ENCODE measurements at places on chromosomes 1 and 21.

DNA sequence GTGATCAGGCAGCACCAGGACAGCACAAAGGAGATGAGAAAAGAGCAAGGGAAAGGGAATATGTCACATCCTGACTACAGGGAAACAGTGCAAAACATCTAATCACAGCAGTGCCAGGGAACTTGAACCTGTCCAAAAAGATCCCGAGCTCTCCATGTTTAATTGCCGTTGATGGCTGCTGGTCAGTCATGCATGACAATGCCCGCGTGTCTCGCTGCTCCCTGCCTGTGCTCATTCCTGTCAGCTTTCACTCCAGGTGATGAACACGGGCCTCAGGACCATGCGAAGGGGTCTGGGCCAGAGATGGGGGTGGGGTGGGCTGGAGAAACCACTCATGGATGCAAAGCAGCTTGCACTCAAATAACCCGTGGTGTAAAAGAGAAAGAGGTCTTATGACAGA, 287.0 kb downstream of the GPATCH2 start:
- no peak for DNase-seq

- no peak for DNase-seq
Measured at GRCh38 chr21:21034036-21034435, 35.8 kb downstream of the NCAM2 start.

DNA sequence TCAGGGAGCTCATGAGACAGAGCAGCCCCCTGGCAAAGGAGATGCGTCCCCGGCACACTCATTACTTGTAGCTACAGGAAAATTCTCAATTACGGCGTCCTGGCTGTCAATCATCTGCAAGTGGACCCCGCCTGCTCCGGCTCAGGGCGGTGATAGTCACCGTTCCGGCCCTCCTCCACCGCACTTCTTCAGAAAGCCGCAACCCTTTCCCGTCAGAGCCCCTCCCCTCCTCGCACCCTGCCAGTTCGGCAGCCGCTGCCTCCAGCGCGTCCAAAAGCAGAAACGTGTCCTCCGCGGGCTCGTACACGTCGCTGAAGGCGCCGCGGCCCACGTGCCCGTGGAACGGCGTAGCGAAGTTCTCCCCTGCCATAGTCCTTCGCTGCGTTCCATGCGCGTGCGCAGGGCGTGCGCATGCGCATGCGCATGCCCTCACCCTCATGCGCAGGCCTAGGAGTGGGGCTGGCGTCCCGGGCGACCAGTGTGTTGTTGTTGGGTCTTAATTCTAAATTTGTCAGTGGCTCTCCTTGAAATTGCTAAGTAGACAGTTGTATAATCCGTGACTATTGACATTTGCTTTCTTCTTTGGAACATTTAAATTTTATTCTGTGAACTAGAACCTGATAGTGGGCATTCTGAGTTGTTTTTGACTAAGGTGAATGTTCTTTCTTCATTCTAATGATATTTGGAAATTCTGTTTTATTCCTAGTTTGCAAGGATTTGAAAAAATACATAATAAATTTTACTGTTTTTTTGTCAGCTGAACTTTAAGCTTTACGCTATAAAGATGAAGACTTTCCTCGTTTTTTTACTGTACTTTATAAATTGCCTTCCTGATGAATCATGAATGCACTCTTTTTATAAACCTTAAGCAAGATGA, 107.5 kb downstream of the LTN1 start:
- DNase-seq, result peak; percentile 87

- no peak for DNase-seq
Measured at GRCh38 chr1:39698568-39698967, 7.3 kb upstream of the HPCAL4 start.

DNA sequence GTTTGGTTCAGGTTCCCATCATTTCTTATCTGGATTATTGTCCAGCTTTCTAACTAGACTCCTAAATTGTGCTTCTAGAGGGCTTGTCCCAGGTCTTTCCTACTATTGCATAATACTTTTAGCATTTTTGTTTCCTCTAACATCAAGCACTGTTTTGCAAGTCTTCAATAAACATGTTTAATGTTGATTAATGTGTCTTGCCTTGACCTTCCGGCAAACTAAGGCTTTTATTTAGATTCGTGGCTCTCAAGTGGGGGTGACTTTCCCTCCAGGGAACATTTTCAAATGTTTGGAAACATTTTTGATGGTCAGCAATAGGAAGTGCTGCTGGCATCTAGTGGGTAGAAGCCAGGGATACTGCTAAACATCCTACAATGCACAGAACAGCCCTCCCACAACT, 90.7 kb downstream of the RPE65 start:
- no peak for DNase-seq

DNA sequence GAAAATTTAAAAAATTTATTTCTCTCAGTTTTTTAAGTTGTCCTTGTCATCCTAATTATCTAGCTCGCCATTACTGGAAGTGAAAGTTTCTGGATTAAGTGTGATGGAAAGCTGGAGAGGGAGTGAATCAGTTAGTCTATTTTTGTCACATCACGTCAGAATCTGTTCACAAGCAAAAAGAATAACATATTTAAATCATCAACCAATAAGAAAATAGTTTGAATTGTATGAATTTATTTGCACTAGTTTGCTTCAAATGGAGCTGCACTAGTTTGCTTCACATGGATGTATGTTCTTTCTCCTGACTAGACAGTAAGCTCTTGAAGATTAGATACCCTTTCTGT, 22.8 kb downstream of the PHC2 start:
- no peak for DNase-seq

DNA sequence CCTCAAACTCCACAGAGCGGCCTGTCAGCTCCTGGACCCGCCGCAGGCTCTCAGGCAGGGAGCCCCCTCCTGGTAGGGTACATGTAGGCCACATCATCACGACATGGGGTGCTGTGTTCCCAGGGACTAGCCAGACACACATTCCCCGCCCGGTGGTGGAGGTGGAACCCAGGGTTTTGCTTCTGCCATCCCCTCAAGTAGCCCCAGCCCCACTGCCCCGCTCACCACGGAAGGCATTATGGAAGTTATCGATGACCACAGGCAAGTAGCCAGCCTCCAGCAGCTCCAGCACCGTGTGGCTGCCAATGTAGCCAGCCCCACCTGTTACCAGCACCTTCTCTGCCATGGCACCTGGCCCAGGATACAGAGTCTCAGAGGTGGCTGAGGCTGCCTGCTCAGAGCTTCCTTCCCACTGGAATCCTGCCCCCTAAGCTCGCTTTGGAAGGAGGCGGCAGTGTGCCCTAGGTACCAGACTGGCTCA, 1.9 kb downstream of the GALE start:
- no peak for DNase-seq

- no peak for DNase-seq
Measured at GRCh38 chr1:179950651-179951050, 4.0 kb upstream of the CEP350 start.

GRCh38 chr1:55886856-55887712, 671.9 kb upstream of the USP24 start:
- DNase-seq, result no peak

DNA sequence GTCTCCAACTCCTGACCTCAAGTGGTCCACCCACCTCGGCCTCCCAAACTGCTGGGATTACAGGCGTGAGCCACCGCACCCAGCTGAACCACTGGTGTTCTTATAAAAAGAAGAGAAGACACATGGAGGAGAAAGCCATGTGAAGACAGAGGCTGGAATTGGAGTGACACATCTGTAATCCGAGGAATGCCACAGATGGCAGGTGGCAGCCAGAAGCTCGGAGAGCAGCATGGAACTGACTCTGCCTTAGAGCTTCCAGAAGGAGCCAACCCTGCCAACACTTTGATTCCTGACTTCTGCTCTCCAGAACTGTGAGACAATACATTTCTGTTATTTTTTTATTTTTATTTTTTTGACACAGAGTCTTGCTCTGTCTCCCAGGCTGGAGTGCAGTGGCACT, 59.0 kb upstream of the ATP2B4 start:
- no peak for DNase-seq

- no peak for DNase-seq
Measured at GRCh38 chr1:7262611-7263010, 477.4 kb downstream of the CAMTA1 start.

Measured in stimulated activated CD4-positive, alpha-beta T cell treated with anti-CD3 and anti-CD28 coated beads, Interleukin-12 subunit alpha, Interleukin-12 subunit beta, amount 100 ng/mL, for 48 hours (primary cell).